Stimulated activated CD8-positive, alpha-beta memory T cell treated with anti-CD3 and anti-CD28 coated beads, Interleukin-4, amount 100 ng/mL, for 24 hours (primary cell): ENCODE measurements at places on chromosomes 3 and 15.

GRCh38 chr15:78024519-78024870 lies 53.0 kb downstream of the TBC1D2B start:
- no peak for DNase-seq

GRCh38 chr3:180743813-180744590 lies 64.7 kb upstream of the CCDC39 start:
- no peak for DNase-seq

DNA sequence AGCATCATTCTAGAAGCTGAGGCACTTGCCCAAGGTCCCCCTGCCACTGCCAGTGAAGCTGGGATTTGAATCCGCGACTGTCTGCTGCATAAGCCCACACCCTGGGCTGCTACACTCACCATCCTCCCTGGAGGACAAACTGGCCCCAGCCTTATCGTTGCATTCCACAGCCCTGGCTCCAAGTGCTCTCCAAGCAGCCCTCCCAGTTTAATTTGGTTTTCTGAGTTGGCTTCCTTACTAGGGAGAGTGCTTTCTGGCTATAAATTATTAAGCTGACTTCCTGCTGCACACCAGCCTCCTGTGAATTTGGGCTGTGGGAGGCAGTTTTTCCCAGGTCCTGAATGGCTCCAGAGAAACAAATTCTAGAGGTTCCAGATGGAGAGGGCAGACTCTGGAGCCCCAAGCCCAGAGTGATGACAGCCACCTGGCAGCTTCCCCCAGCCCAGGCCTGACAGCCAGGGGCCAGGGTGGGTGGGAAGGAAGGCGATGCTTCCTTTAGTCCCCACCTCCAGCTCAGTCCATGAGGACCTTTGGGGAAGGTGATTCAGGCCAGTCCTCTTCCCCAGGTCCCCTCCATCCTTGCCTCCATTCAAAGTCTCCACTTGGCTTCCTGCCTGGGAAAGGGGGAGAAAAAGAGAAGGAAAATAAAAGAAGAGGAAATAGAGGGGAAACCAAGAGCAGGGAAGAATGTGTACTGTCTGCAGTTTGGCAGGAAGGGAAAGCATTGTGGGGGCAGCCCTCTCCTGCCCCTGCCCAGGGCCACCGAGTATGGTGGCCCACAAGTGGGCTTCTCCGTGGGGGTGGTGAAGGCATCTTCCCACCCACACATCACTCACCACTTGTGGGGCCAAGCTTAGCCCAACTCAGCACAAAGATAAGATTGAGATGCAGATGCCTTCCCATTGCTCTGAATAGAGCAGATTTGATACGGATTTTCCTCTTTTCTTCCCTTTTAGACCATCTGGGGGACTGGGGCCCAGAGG lies 69.6 kb downstream of the SEMA5B start:
- no peak for DNase-seq

- no peak for DNase-seq
Observed at GRCh38 chr15:49674370-49674769, 53.5 kb downstream of the DTWD1 start.

DNA sequence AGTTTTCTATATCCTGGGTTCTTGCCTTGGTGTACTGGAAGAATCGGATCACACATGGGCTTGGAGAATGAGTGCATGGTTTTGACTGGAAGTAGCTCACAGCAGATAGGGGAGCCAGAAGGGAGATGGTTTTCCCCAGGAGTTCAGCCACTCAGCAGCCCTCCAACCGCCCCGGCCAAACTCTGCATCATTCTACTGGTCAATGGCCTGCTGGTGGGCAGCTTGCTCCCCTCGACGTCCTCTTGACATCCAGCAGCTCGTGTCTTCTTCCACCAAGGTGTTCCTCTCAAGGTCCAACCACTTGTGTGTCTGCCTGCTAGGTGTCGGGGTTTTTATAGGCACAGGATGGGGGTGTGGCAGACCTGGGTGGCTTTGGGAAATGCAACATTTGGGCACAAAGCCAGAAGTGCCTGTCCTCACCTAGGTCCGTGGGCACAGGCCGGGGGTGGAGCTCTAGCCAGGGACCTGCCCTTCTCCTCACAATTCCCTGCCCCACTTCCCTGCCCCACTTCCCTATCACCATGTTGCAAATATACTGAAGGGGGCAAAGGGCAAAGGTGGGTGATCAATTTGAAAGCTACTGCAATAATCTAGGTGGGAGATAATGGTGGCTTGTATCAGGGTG lies 3.0 kb upstream of the GTPBP8 start:
- no peak for DNase-seq

DNA sequence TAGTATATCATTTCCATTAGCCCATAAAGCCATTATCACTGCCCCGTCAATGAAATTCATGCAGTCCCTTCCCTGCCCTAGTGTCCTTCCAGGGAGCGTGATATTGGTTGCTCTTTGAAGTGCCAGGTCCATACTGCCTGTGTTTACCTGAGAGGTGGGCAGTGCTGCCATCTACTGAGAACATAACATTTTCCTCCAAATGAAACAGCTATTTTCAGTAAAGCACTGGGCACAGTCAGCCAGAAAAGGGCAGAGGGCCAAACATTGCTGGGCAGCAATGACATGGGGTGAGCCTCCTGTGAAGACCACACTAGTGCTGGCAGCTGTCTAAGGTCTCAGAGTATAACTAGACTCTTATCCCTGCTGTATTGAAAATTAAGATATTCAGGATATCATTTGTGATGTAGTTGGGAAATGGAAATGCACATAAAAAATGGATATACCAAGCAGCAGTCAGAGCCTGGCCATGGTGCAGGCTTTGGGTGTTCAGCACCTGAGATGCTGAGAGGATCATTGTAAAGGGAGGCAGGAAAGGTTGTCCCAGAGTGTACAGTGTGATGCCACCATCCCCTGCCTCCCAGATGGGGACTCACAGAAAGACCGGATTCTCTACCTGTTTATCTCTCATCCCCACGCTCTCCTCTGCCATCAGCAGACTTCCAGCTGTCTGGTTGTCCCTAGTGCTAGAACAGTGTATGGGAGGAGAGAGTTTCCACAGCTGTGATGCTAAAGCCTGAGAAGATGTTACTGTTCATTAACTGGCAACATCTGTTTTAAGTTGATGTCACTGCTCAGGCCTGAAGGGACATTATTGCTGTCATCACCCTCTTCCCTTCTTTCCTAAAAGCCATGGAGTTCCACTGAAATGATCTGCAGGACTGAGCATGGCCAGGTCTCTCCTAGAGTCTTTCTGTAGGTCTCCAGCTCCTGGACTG lies 108.8 kb downstream of the ARNT2 start:
- no peak for DNase-seq

- no peak for DNase-seq
Observed at GRCh38 chr3:33833408-33834095, 35.1 kb downstream of the PDCD6IP start.

GRCh38 chr3:127990051-127990450 lies 62.2 kb upstream of the SEC61A1 start:
- DNase-seq, result no peak

DNA sequence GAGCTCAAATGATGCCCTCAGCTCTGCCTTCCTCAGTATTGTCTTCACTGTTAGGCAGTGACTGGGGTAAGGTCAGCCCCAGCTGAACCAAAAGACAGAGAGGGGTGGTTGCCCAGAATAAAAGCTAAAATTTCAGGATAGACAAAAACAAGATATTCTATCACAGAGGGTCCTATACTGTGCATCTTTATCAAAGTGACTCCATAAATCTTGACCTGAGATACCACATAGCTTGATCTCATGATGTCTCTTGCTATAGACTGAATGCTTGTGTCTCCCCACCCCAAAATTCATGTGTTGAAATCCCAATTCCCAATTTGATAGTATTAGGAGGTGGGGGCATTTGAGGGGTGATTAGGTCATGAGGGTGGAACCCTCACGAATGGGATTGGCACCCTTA lies 30.4 kb downstream of the EIF1B start:
- no peak for DNase-seq

GRCh38 chr3:52623234-52623792 lies 62.4 kb downstream of the PBRM1 start:
- DNase-seq, result no peak

DNA sequence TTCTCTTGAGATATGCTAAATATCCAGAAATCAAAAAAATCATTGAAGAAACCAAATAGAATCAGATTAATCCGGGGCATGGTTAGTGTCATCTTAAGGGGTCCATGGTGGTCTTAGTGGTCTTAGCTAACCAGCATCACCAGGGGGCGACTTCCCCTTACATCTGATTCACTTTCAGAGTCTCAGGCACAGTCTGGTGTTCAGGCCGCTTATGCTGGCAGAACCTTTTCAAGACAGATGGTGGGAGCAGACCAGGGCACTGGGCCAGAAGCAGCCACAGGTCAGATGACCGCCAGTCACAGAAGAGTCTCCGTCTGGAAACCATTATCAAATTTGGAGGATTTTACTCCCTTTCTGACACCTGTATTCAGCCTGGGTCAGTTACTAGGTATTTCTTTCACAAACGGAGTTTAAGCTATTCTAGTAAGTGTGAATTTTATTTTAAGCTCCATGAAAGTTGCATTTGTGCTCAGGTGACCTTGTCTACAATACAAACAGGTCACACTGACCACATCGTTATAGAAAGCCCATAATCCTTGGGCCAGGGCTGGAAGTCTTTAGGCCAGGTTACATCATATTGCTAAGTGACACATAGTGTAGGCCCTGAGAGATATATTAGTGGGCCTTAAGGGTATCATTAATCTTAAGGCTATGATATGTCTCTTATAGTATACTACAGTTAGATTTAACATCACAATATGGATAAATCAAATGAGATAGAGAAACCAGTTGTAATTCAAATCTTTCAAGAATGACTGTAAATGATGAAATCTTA lies 365.5 kb downstream of the GBE1 start:
- no peak for DNase-seq

DNA sequence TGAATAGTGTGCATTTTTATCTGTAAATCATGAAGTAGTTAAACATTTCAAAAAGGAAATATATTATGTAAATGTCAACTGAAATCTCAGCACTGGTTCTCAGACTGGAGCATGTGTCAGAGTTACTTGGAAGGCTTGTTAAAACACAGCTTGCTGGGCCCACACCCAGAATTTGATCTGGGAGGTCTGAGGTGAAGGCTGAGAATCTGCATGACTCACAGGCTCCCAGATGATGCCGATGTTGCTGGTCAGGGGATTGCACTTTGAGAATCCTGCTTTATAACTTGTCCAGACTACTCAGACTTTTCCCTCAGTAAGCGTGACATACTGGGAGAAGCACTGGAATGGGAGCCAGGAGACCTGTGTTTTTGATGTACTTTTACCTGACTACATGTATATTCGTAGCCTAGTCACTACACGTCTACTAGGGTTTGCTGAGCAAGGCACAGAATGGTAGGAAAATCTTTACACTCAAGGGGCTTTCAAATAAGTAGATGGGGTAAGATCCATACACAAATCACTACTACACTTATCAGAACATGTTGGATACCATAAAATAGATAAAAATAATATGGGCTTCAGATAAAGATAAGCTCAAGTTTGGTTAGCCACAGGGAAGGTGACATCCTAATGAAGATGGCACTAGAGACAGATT lies 77.1 kb upstream of the MEX3B start:
- DNase-seq, result no peak

DNA sequence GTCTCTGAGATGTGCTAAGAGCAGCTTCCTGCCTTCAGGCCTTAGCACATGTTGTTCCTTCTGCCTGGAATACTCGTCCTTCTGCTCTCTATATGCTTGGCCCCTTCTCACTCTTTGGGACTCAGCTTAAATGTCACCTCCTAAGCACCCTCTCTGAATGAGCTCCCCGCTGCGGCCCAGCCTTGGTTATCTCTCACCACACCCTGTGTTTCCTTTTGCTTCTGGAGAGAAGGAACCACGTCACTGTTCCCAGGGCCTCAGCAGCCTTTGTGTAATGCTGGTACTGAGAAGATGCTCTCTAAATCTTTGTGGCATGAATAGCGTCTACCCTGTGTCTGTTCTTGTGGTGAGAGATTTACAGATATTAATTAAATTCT lies 2.2 kb downstream of the FAH start:
- DNase-seq, result no peak

DNA sequence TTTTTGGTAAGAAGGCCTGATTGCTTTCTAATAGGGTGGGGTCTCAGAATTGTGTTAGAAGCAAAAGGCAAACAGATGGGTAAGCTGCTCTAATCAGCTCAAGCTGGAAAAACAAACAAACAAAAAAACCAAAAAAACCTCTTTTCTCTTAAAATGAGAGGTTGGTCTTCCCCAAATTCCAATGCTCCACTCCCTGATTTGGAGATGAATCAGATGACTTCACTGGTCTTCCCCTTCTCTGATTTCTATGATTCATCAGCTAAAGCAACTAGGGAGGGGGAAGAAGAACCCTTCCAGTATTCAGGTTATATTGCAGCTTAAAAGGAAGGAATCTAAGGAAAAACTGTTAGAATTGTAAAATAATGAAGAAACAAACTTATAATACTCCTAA lies 9.6 kb upstream of the ANXA2 start:
- DNase-seq, result no peak

DNA sequence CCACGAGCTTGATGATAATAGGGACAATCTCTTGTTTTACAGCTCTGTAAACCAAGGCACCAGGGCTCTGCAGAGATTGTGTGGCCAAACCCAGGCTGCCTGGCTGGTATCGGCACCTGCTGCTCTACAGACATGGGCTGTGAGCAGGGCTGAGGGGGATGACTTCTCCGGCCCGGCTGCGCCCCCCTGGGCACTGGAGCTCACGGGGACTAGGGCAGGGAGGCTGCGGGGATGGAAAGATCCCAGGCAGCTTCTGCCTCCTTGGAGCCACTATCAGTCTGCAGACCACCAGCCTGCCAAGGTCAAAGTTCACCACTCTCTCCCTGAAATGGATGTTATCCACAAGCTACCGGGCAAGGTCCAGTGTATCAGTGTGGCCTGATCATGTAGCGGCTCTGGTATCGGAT lies 22.0 kb upstream of the PIGZ start:
- DNase-seq, result no peak

- no peak for DNase-seq
Observed at GRCh38 chr15:71133747-71134472, 18.6 kb downstream of the THSD4 start.

DNA sequence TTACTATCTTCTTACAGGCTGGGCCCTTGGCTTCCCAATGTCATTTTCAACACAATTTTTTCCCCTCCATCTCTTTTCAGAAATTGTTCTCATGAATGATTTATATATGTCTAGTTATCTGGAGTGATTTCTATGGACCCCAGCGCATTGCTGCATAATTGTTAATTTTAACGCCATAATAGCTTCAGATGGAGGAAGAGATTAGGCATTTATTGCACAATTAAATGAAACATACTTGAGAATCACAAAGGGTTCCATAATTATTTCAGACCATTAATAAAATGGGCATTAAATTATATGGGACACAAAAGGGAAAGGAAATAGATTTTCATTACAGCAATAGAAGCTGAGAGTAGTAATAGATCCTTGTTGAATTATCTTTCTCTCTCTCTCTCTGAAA lies 70.3 kb upstream of the SOX14 start:
- DNase-seq, result no peak

GRCh38 chr3:157452097-157452496 lies 15.4 kb downstream of the PTX3 start:
- no peak for DNase-seq

DNA sequence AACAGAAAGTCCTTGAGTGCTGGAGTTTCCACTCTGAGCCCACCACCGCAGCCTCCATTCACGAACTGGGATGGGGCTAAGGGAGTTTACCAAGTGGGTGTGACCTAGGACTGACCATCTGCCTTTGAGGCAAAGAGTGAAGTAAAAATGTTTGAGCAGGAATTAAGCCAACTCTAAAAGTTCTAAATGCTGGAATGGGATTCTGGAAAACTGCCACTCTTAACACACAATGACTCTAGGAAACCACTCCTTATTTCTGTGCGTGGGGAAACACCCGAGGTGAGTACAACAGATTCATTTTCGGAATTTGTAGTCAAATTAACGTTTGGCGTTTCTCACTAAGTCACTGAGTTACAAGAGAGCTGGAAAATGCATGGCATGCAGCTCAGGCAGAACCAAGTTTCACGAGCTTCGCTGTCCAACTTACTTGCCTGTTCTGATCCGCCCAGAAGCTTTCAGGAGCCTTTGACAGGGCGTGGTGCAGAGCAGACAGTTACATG lies 31.6 kb downstream of the ISL2 start:
- DNase-seq, result no peak
